CD4-positive, alpha-beta T cell treated with Interleukin-2 at 100 ng/mL for 4 hours (primary cell): ENCODE measurements at places on chromosomes 2 and 18.

DNA sequence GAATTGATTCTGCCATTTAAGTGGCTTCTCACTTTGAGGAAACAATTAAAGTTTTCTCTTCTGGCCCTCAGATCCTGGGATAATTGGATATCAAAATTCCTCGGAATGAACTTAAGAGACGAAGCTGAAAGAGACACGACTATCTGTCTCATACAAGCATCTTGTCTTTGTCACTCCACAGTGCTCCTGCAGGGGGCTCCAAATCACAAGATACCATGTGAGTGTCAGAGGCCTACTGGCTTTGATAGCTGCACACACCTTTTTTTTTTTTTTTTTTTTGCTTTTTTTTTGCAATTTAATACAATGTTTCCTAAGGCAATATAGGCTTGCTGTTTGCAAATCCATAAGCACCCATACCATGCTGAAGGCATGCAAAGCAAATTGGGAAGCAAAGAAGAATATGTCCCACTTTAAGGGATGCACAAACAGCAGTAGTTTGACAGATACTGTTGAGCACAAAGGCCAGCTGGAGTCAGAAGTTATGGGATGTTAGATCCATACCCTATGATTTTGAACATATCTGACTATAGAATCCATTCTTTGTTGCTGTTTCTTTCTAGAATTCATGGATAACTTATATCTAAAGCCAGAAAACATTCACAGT is 109.0 kb upstream of the CBLN2 start:
- DNase-seq, result peak; percentile 10

DNA sequence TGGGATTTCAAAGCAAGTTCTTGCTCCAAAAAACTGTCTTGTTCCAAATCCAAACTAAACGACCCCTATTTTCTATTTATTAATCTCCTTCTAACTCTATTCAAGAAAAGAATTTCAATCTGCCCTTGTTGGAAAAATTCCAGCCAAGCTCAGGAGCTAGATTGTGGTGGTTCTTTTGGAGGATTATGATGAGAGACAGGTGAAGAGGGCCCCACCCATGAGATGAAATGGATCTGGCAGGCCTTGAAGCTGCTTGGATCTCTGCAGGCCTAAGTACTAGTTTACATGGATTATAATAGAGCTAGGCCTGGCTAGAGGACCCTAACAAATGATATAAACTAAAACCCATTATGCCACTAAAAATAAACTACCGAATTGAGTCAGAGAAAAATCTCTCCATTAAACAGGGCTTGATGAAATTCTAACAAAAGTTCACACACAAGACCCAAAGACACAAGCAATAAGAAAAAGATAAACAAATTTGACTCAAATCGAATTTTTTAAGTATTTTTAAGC is 101.6 kb downstream of the GFPT1 start:
- no peak for DNase-seq

DNA sequence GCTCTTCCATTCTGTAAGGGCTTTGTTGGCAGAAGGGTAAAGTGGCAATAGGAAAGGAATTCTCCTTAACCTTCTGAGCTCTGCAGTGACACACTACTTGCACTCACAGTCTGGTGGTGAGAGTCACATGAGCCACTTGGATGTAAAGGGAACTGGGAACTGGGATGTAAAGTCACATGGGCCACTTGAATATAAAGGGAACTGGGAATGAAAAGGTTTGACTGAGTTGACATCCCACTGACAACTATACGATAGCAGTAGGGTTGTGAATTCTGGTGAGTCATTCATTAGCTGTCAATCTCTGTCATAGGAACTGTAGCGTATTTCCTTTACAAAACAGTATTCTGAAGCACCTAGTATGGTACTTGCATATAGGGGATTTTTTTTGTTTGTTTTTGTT is 5.5 kb downstream of the RPE start:
- DNase-seq, result no peak

DNA sequence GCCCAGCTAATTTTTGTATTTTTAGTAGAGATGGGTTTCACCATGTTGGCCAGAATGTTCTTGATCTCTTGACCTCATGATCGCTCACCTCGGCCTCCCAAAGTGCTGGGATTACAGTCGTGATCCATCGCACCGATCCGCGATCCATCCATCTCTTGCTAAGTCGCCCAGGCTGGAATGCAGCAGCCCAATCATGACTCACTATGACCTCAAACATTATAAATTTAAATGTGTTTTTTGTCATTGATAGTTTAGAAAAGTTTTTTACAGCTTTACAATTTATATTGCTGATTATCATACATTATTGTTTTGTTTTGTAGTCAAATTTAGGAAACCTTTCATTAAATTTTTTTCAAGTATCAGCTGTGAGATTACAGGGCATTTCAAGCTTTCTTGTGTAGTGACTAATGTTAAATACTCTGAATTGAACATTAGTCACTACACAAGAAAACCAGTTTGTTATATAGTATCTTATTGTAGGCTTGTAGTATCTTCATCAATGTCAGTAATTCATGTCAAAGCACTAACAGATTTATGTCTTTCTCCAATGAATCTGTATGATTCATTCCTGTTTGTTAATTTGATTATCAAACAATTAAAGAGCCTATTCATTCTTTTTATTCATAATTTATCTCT is 37.5 kb downstream of the NR4A2 start:
- no peak for DNase-seq

DNA sequence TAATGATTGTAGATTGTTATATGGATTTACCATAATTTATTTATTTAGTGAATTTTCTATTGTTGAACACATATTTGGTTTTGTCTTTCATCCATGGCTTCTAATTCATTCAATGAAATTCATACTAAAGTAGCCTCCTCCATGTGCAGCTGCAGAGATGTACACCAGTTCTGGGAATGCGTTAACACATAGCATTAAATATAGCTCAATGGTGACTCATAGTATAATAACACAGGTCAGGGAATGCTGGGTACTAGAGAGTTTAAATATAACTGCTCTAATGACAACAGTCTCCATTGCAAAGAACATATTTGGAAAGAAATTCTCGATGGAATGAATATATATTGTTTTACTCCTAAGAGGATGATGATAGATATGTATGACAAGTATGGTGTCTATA is 1190.2 kb upstream of the NRXN1 start:
- DNase-seq, result no peak

- no peak for DNase-seq
Observed at GRCh38 chr2:17590342-17590911, 49.9 kb downstream of the VSNL1 start.

DNA sequence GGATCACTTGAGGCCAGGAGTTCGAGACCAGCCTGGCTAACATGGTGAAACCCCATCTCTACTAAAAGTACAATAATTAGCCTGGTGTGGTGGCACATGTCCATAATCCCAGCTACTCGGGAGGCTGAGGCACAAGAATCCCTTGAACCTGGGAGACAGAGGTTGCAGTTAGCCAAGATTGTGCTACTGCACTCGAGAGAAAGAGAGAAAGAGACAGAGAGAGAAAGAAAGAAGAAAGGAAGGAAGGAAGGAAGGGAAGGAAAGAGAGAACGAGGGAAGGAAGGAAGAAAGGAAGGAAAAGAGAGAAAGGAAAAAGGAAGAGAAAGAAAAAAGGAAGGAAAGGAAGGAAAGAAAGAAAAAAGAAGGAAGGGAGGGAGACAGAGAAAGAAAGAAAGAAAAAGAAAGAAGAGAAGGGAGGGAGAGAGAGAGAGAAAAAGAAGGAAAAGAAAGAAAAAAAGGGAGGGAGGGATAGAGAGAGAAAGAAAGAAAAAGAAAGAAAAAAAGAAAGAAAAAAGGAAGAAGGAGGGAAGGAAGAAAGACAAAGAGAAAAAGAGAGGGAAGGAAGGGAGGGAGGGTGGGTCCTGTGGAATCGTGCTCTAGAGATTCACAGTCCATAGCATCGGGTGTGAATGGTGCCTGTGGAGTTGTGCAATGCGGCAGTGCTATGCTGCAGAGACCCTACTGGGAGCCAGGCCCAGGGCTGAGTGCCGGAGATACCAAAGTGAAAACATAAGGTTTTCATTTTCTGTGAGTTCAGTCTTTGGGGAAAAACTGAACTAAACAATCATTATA is 4.6 kb upstream of the SDC1 start:
- DNase-seq, result no peak

DNA sequence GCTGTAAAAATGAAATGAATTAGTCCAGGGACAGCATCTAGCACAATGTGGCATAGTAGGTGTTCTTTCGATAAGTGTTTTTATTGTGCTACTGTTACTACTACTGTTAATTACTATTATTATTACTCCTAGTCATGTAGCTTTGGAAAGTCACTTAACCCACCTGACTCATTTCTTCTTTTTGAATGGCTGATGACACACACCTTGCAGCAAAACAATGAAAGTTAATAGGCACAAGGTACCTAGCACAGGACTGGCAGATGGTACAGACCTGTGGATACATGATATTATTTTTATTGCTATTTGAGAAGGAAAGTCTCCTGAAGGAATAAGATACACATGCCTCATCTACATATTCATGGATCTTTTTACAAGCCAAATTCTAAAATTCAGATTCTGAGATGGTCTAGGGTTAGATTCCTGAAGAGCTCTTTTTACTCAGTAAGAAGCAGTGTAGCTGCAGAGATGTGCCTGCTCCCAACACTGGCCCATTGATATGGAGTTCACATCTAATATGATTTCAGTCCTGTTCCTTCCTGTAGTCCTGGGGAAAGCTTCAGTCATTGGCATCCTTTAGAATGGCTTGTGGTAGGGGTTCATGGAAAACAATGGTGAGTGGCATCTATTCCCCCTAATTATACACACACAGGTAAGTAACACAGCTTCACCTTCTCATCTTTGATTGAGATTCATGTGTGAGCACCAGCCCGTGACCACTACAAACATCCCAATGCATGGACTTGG is 7.9 kb upstream of the ERMN start:
- DNase-seq, result peak; percentile 45

GRCh38 chr18:39774957-39775598 is 2180.0 kb upstream of the PIK3C3 start:
- no peak for DNase-seq

- no peak for DNase-seq
Observed at GRCh38 chr2:184599054-184599871, 934 bp downstream of the ZNF804A start.

DNA sequence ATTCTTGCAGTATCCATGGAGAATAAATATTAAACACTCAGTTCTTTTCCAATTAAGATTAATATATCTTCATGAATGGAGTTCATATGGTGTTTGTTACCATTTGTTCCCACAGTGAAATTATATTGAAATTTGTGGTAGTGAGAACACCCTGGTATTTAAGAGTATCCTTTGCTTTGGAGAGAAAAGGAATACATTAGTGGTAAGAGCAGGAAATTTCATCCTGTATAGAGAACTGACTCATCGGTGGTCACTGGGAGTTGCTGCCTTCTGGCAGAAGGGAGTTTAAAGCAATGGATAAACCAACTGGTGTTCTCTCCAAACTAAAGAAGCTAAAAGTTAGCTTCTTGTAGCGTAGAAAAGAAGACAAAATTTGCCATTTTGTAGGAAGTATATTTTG is 107.3 kb downstream of the MYO1B start:
- DNase-seq, result no peak

- DNase-seq, result no peak
Observed at GRCh38 chr2:127545189-127545588, 9.7 kb downstream of the MYO7B start.

DNA sequence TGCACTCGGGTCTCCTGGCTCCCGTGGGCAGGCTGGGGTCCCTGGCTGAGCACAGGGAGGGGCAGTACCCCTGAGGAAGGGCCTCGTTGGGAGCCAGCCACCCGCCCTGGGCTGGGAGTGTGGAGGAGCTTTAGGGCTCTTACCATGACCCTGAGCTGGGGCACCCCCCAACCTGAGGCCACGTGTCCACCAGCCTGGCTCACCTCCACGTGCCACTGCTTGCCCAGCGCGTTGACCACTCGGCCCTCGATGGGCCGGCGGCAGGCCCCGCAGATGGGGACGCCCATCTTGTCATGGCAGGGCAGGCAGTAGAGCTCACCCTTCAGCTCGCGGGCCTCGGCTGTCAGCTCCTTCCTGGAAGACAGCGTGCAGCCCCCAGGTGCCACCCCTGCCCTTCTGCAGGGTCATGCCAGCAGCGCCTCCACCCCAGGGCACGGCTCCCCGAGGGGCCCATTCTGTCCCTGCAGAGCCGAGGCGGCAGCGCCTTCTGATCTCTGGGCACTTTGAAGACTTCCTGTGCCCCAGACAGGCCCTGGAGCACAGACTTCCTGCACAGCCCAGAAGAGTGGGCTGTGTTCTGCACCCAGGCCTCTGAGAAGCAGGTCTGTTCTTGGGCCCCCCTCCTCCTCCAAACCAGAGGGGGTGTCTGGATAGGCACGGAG is 4.0 kb upstream of the GPR17 start:
- DNase-seq, result peak; percentile 51

DNA sequence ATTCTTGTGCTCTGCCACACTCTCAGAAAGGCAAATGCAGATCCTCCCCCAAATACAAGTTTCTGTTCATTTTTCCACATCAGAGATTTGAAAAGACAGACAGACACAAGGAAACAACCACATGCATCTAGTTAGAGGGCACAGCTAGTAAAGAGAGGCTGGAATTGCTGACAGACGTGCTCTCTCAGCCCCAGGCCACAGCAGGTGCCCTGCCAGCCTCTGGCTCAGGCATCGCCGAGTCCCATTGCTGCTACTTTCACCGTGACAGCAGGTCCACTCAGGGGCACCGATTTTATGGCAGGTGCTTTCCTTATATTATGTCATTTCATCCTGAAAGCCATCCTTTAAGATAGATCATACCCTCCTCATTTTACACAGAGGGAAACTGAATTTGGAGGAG is 507.5 kb downstream of the EIPR1 start:
- no peak for DNase-seq

- DNase-seq, result no peak
Observed at GRCh38 chr2:172489681-172490080, 62.3 kb downstream of the ITGA6 start.

DNA sequence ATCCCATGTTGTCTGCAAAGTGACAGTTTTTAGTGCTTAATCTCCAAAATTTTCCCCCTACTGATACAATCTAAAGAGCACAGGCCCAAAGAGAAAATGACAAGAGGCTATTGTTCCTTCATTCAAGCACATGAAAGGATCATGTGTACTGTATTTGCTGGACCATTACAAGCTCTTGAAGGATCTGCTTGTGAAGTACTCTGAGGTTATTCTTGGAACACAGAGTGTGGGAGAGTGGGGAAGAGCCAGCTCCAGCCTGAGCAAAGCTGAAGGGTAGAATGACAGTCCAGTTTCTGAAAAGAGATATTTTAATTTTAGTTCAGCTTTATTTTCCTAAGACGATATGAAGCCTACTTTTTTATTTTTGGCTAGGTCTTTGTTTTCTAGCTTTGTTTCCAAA is 112.2 kb downstream of the GALNT3 start:
- no peak for DNase-seq
